ENCODE measurements at places on chromosomes 2 and 18.

GRCh38 chr2:144630459-144631215 is 110.7 kb upstream of the ZEB2 start:
- no peak for DNase-seq

GRCh38 chr18:45151645-45152044 is 463.6 kb upstream of the SLC14A2 start:
- DNase-seq: no peak

GRCh38 chr2:59892398-59892797 is 661.1 kb downstream of the BCL11A start:
- DNase-seq: no peak

DNA sequence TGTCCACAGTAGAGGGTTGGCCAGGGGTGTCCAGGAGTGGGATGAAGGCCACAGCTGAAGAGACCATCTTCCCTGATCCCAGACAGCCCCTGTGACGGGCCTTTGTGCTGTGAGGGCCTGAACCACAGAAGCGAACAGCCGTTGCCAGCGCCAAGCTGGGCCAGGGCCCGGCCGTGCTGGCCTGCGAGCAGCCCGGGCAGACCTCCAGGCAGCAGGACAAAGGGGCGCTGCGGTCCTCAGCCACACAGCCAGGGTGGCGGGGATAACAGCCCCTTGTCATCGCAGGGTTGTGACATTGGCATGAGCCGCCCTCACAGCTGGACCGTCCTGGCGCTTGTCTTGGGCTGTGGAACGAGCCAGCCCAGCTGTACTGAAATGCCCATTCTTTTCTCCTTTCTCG is 161.1 kb downstream of the FAM210A start:
- DNase-seq: peak; percentile 54

GRCh38 chr2:121150713-121151112 is 134.3 kb downstream of the TFCP2L1 start:
- DNase-seq: no peak

DNA sequence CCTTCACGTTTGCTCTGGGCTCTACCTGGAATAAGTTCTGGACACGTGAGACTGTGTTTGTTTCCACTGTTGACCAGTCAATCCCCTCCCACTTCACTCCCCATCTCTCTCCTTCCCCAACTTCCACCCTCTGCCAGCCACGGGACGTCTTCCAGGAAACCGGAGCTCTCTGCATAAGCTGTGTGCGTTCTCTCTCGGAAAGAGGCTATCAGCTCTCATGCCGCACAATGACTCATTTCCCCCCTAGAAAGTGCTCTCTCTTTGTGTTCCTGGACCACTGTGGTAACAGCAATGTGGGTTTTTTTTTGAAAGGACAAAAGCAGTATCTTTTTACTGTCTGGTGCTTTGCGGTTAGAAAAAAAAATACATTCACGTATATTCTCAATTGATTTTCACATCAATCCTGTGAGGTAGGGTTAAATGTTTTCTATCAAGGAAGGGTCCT is 10.2 kb downstream of the PROKR1 start:
- no peak for DNase-seq

GRCh38 chr2:241507430-241508239 is 749 bp downstream of the STK25 start:
- DNase-seq: no peak

DNA sequence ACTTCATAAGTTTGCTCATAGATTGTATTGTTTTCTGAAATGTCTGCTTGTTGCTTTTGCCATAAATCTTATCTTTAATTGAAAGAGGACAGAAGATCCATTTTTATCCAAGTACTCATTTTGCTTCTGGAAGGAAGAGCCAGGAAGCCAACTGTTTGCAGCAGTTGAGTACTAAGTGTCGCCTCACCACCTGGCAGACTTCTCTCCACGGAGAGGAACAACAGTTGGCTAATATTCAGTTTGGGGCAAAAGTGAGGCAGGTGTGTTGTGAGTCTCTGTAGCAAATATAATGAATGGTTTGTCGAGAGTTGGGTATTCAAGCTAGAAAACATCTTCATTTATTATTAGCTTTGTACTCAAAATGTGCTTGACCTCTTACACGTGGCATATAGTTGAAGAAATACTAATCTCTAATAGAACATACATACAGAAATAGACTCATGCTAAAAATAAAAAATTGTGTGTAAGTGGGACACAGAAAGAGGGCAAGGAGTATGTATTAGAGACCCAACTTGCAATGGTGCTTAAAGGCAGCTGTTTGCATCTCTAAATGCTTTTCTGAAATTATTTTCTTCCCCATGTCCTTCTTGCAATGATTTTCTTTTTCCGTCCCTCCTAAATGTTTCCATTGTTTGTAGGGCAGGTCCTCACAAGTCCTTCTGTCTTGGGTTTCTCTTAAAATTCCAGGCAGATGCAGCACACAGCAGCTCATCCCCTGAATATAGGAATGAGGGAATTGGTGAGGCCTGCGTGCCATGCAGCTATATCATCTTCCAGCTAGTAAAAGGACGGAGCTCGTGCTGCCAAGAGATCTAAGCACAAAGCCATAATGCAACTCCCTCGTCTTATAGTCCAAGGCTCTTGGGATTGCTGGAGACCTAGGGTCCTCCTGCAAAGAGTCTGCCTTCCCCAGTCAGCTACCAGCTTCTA is 44.8 kb upstream of the MAP3K20 start:
- DNase-seq: no peak

Measured in cerebellar nuclear complex (tissue), 1 donor.